Stimulated activated CD4-positive, alpha-beta T cell treated with anti-CD3 and anti-CD28 coated beads, Interleukin-4, amount 100 ng/mL, for 48 hours (primary cell): ENCODE measurements at places on chromosomes 2 and 18.

DNA sequence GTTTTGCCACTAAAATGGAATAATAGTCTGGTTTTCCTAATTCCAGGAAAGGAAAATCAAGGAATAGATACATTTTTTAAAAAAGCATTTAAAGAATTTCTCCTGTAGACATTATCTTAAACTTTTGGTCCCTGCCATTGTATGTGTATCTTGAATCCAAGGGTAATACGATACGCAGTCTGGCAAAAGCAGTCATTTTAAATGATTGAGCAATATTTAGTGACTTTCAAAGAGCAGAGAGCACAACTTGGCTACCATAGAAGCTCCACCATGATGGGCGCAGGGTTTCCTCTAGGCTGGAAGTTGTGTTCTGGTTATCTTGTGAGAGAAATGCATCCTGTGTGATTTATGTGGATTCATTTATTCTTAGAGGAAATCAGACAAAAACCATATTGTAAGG is 92.9 kb downstream of the NEDD4L start:
- no peak for DNase-seq

DNA sequence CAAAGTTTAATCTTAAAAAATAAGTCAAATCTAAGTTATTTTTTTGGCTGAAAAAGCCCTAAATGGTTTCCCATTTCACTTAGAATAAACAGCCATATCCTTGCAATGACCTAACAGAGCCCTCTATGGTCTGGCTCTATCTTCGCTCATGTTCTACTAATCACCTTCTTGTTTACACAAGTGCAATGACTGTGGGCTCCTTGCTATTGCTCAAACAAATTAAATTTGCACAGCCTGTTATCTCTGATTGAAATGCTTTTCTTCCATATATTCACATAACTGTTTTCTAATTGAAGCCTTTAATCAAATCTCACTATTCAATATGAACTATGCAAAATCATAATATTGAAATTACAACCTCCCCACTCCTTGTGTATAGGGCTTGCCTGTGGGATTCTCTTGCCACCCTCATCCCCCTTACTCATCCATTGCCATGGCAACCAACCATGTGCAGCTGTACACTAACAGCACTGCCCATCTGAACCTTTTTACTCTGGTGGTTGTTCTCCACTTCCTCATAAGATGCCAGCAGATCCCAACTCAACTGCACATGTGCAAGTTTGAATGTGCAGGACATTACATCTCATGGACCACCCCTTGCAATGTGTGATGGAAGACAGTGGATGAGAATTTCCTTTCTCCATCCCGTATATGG is 1083.2 kb downstream of the SOCS6 start:
- no peak for DNase-seq

DNA sequence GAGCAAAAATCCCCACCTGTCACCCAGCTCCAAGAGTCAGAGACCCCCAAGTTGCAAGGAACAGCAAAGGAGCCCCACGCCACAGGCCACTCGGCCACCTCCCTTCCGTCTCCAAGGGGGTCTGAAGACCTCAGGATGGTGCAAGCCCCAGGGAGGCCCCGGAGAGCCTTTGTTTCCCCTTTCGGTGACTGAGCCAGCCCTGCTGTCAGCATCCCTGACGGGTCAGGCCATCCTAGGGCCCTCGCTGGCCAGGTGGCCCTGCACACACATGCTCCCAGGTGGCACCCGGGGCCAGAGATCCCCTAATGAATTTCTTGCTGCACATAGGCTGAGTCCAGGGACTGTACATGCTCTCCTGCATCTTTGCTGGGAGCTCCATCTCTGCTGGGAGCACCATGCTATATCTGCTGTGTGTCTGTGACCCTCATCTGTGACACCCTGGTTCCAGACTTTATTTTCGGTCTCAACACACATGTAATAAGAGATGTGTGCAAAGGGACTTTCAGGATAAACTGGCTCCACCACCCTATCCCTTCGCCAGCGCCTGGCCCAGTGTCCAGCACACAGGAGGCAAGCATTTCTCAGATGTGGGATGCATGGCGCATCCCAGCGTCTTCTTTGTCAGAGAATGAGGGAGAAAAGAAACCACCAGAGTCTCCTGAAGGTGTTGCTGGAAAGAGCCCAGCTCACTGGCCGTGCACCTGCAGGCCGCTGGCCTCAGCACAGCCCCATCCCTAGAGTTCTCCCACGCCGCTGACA is 27.4 kb downstream of the ADI1 start:
- DNase-seq: no peak

- no peak for DNase-seq
Measured at GRCh38 chr18:79046522-79046921, 22.7 kb upstream of the ATP9B start.

DNA sequence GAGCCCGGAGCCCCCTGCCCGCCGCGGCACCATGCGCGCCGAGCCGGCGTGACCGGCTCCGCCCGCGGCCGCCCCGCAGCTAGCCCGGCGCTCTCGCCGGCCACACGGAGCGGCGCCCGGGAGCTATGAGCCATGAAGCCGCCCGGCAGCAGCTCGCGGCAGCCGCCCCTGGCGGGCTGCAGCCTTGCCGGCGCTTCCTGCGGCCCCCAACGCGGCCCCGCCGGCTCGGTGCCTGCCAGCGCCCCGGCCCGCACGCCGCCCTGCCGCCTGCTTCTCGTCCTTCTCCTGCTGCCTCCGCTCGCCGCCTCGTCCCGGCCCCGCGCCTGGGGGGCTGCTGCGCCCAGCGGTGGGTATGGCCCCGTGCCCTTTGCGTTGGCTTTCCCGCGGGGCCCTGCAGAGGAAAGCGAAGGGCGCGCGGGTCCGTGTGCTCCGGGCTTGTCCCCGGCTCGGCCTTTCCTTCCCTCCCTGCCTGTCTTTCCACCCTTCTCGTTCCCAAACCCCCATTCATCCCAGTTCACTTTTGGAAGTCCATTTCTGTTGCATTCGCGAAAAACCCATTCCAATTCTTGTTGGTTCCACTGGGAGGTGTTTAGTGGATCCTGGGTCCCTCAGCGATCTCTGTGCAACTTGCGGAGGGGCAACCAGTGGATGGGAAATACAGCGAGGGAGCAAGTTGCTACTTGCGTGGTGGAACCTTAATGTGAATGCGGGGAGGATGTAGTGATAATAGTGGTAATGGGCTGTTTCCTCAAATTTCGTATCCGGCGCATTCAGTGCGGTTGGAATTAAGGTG is 599 bp downstream of the ADAM23 start:
- peak; percentile 7 for DNase-seq

DNA sequence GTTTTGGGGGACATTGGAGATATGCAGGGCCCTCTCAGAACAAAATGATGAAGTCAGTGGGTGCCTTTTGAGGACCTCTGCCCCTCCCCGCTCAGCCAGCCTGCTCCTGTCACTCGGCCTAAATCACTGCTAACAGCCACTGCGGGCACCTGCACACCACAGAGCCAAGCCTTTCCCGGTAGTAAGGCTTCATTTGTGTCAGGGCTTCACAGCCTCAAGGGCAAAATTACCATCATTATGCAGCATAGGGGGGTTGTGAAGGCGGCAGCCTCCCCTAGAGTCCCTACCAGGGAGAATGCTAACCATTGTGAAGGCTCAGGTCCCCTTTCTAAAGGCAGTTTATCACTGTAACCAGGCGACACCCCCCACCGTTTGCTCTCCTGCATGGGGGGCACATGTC is 519.8 kb upstream of the MYT1L start:
- DNase-seq: no peak

DNA sequence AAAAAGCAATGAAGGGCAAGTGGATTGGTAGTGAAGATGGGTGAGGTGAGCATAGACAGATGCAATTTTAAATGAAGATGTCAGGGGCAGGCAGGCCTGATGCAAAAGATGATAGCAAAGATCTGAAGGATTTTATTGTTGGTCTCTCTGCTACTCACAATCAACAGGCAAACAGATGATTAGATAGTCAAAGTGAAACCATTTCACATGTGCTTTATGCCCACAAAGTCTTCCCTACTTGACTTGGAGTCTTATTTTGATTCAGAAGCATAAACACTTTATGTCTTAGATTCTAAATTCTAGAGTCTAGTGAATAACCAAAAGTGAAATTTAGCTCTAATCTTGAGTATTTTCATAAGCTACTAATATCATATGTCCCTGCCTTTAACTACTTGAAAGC is 153.8 kb upstream of the HNRNPA3 start:
- no peak for DNase-seq

- DNase-seq: no peak
Measured at GRCh38 chr2:215556979-215557378, 121.1 kb upstream of the FN1 start.

DNA sequence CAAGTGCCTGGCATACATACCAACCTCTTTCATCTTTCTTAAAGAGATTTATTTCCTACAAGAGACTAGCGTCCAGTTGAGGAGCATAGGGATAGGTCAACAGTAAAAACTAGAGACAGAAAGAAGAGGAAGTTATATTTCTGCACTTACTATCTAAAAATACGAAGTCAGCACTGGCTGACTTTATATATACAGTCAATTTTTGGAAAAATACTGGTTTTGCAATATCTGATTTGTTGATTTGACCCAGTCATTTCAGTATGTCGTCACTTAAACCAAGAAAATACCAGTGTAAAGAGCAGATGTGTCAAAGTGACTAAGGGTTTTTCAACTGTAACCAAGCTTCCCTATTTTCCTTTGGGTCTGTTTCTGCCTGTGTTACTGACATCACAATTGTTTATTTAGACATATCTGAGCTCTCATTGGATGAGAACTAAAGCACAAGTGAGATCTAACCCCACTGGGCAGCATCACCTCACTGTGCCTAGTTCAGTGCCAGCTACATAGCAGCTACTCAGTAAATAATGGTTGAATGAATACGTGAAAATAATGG is 23.0 kb downstream of the CYTIP start:
- DNase-seq: no peak

- DNase-seq: no peak
Measured at GRCh38 chr2:239163688-239164334, 237.0 kb downstream of the HDAC4 start.

DNA sequence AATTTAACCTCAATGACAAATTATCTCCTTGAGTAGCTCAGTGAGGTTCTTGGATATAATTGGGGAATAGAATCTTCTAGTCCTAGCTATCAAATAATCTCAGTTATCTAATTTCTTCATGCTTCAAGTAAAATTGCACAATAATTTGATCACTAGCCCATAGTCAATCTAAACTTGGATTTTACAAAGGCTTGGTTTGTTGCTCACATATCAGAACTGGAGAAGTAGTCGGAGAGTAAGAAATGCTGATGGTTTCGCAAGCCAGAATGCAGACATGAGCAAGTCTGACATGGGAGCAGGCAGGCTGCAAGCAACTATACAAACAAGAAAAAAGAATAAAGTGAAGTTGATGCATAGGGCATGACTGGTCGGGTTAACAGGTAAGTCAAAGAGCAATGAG is 11.7 kb upstream of the PDE11A start:
- DNase-seq: no peak

DNA sequence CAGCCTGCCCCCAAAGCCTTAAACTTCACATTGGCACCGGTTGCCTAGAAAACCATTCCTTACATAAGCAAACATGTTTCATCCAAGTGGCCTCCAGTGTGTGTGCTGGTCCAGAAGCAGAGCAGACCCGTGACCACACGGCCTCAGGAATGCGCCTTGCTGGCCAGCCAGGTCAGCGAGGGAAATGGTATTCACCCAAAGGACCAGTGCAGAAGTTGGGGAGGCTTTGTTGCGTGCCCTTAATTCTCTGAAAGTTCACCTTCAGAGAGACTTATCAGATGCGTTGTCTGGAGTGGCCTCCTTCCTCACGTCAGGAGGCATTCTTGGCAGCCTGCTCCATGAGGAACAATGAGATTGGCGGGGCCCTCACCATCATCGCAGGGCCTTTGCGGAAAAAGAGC is 25.9 kb downstream of the NRP2 start:
- DNase-seq: no peak

- no peak for DNase-seq
Measured at GRCh38 chr18:5619376-5619775, 75.6 kb upstream of the EPB41L3 start.

GRCh38 chr2:226011716-226012450 is 612.4 kb downstream of the NYAP2 start:
- DNase-seq: no peak

GRCh38 chr2:183543731-183544130 is 419.5 kb downstream of the NUP35 start:
- DNase-seq: no peak

GRCh38 chr18:374721-375168 is 106.9 kb upstream of the THOC1 start:
- no peak for DNase-seq

- no peak for DNase-seq
Measured at GRCh38 chr2:101361121-101361520, 26.2 kb downstream of the CREG2 start.

DNA sequence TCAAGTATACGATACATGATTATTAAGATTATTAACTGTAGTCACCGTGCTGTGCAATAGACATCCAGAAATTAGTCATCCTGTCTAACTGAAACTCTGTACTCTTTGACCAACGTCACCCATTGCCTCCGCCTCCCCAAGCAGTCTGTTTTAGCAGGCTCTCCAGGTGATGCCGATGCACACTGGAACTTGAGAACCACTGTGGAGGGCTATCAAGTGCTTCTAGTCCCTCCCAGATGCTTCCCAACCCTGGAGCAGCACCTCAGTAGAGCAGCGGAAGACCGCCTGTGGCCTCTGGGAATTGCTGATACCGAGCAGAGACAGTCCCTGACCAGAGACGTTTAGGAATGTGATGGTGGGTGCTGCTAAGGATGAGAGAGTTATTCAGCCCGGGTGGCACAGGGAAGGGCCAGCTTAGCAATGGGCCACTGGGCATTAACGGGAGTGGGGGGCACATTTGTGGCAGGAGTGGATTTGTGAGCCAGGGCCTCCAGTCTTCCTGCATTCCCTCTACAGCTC is 50.7 kb downstream of the LIPG start:
- no peak for DNase-seq

DNA sequence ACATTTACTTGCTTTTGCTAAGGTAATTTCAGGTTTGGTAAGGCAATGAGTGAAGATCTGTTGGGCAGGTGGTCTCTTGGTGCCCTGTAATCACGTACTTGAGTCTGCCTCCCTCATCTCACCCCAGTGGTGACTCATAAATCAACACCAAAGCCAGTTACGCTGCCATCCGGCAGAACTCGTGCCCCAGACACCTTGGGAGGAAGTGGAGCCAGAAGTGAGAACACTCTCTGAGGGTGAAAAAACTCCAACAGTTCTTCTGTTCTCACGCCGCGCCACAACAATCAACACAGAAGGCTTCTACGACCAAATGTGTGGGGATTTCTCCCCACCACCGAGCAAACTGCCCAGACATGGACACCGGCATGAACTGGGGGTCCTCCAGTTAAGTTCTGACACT is 206.2 kb downstream of the ARL4C start:
- peak; percentile 48 for DNase-seq

GRCh38 chr18:76451396-76452331 is 43.4 kb downstream of the ZNF516 start:
- no peak for DNase-seq

- DNase-seq: peak; percentile 26
Measured at GRCh38 chr2:190533968-190534309, 583 bp downstream of the NEMP2 start.

DNA sequence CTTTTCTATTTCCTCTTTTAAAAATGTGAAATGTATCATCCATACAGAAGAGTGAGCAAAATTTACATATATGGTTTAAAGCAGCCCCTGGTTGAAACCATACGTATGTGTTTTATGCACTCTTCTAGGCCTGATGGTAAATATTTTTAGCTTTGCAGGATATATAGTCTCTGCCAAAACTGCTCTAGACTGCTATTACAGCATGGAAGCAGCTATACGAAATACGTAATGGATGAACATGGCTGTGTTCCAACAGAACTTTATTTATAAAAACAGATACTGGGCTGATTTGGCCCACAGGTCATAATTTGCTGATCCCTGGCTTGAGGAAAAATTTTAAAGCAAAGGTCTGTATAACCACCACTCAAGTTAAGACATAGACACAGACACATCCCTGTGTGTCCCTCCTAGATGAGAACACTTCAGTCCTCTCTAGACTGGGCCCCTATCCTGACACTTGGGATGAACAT is 42.5 kb upstream of the ATP8B1 start:
- no peak for DNase-seq
